ENCODE measurements at places on chromosomes 7 and 10.

GRCh38 chr10:95328013-95328412, 37.2 kb upstream of the PDLIM1 start:
- DNase-seq = no peak

DNA sequence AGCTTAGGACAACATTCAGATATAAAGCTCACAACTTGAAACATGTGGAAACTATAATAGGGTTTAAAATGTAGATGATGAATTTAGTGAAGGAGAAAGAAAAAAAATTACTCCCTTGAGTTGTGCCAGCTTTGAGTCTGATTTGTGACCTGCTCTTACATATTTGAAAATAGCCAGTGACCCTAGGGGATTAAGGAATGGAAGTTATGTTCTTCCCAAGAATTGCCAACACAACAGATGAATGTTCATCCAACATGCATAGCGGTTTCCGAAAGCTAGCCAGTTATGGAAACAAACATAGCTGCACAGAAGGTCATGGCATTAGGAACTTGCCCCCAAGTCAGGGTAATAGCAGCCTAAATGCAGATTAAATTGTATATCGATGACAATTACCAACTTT, 10.8 kb downstream of the TMEM196 start:
- no peak for DNase-seq

GRCh38 chr10:63631991-63632390, 110.8 kb downstream of the REEP3 start:
- no peak for DNase-seq

GRCh38 chr7:381211-382042, 91.5 kb downstream of the FOXL3 start:
- DNase-seq = no peak

All from caudate nucleus (tissue), 63 donors.